ENCODE measurements at places on chromosomes 6 and 20. TPM values are rescaled to one million over a fixed set of nuclear protein-coding genes. Genes with fewer than 3 reads are reported as not detected.

DNA sequence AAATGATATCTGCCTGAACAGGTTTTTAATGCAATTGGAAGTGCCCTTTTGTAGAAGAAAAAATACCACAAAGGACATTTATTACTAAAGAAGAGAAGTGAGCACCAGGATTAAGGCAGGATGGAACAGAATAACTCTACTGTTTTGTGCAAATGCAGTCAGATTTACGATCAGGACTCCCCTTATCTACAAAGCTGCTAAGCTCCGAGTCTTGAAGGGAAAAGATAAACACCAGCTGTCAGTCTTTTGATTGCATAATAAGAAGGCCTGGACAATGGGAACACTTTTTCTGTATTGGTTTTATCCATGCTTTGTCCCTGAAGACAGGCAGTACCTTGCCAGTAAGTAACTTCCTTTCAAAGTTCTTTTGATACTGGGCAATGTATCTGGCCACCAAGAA lies 797.9 kb upstream of the SLC35B3 start:
- no peak for DNase-seq

- DNase-seq, result no peak
Observed at GRCh38 chr20:62749851-62750445, 41.3 kb downstream of the NTSR1 start.

- DNase-seq, result no peak
Observed at GRCh38 chr6:28944412-28944865, 20.7 kb upstream of the TRIM27 start.

Gene ROS1
- 0.19 TPM for total RNA-seq

DNA sequence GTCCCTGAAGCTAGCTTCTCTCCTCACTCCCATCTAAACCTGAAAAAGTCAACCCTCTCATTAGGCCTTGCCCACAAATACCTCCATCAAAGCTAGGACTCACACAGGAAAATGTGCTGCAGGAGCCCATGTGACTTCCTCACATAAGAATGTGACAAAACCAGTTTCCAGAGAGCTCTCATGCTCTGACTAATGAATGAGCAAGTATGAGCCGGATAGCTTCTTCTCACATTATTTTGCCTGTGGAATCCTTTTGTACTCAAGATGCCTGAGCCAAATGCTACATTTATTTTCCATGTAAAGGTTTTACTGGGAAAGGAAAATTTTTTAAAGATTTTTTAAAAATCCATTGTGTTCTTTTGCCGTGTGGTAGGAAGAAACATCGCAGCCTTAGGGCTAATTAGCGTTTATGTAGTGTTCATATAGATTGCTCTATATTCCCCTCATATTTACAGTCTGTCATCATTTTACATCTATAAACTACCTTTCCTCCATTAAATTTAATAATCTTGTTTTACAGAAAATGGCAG lies 68.6 kb upstream of the CCN6 start:
- no peak for DNase-seq

DNA sequence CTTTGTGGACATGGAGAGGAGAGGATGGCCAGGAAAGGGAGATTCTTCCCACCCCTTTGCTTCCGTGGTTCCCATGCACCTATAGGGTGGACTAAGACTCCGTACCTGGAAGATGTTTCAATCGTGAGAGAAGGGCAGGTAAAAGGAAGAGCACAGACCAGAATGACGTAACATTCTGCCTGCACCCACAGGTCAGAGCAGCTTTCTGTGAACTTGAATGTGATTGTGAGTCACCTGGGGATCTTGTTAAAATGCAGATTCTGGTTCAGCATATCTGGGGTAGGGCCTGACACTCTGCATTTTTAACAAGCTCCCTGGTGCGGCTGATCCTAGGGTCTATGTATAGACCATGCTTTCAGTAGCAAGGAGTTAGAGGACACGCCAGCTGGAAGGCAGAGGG lies 164.1 kb upstream of the SGK1 start:
- no peak for DNase-seq

Gene DEFB118
- total RNA-seq, result not detected

Gene MUC22
- total RNA-seq, result 1.6 TPM

DNA sequence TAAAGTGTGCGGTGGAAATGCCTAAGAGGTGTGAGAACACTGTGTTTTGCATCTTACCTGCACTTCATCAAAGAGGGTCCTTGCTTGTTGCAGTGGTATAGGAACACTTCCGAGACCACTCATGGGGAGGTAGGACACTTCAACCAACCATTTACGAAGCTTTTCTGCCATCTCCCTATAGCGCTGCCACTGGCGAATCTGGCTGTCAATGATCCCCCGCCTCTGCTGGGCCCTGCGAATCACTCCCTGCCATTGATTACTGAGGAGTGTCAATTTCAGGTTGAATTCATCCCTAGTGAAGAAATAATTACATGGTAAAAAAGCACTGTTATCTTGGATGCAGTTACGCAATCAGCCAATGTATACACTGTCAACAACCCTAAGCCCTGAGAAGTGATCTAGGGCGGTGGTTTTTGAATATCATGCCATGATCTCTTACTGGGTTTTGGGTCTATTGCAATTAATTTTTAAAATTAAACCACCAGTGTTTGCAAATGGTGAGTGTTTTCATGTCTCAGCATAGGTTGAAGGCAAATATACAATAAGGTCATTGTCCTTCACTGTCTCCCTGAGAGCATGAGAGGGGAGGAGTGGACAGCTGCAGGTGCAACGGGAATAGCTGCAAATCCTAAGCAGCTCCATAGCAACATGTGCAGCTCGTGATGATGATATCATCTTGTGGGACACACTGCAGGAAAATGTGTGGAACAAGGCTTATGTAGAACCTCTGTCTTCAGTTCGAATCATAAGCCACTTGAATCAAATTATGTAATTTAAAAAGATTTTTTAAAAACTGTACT lies 400.6 kb downstream of the ESR1 start:
- DNase-seq, result no peak

GRCh38 chr20:50565871-50566270 lies 55.7 kb downstream of the PTPN1 start:
- no peak for DNase-seq

DNA sequence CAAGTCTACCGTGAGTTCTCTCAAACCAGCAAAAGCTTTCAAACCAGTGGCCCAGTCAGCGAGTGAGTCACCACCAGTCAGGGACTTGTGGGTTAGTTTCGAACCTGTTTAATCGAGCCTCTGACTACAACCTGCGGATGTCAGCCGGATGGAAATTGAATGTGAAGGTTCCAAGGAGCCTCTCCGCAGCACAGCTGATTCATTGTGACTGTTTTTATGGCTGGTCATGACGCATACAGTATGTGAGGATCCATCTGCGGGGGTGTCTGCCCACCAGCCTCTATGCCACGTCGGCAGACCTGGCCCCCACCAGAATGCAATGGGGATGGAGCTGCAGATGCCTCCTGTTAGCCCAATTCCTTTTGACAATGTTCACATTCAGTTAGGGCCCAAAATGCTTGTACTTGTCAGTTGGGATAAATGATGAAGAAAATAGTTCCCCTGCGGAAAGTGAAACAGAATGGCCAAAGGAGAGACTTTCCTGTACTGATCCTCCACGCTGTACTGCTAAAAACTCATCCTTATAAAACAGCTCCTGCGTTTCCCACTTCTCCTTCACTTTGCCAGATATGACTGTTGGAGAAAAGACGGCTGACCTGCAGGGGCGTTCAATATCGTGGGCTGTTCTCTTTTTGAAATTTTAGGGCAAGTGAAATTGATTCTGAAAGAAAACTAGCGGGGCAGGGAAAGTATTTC lies 206.6 kb downstream of the TFAP2B start:
- DNase-seq, result no peak

GRCh38 chr6:107976155-107976783 lies 18.3 kb upstream of the SEC63 start:
- DNase-seq, result no peak

Gene SLA2
- not detected for total RNA-seq

- DNase-seq, result no peak
Observed at GRCh38 chr6:121940728-121941127, 458.7 kb upstream of the HSF2 start.
